ENCODE measurements at places on chromosomes 5 and 9.

- DNase-seq, result no peak
These were observed 114.7 kb downstream of the LPAR1 start for GRCh38 chr9:110923601-110924000.

DNA sequence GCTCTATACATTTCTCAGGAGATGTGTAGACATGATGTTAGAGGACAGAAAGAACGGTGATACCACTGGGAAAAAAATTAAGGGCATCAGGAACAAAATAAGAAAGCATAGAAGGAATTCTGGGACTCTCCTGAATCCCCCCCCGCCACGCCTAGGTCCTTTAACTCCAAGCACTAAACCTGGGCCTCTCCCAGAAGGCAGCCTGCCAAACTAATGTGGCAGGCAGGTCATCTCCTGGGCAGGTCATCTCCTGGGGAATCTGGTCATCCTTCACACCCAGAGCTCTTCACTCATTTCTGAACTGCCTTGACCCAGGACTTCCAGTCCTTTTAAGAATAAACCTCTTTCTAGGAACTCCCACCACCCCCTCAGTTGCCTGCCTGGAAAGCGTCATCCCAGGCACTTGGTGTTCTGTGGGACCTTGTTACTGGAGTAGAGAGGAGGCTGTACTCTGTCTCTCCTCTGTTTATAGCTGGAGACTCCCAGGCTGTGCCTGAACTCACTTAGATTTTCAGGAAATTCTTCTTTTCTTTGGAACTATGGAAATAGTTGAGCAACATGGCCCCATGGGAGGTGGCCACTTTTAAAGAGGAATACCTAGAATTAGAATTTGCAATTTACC is 24.1 kb downstream of the PSAT1 start:
- DNase-seq, result no peak

- no peak for DNase-seq
These were observed 74.1 kb upstream of the HSPA9 start for GRCh38 chr5:138649316-138649720.

GRCh38 chr5:78552729-78553342 is 95.7 kb downstream of the LHFPL2 start:
- no peak for DNase-seq

DNA sequence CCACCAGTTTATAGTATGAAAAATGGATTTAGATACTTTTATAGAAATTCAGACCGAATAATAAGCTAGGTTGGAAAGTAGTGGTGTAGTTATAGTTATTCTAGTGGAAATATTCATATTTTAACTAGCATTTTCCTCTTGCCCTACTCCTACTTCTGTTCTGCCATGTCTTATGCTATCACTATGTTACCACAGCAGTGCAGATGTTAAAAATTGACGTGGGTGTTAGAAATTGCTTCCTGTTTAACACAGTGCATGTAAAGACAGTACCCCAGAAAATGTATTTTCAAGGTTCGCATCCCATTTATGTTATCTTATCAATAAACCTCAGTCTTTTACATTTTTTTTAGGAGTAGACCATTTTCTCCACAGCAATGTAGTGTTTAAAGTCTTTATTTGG is 774.2 kb upstream of the CDH10 start:
- DNase-seq, result no peak

DNA sequence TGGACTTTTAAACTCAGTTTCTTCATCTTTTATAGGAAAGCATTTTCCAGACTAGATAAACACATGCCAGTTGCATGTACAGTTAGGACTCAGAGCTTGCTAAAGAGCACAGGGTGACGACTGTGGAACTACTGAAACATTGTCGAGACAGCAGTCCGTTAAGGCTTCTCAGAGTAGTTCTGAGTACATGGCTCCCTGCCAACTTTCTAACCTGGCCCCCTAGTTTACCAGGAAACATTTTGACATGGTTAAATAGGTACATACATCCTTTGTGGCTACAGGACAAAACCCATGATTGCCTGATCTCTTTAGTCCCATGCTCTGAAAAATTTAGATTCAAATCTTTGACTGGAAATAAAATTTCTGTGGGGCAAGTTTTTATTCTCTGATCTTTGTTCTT is 129.7 kb downstream of the SLF1 start:
- no peak for DNase-seq

DNA sequence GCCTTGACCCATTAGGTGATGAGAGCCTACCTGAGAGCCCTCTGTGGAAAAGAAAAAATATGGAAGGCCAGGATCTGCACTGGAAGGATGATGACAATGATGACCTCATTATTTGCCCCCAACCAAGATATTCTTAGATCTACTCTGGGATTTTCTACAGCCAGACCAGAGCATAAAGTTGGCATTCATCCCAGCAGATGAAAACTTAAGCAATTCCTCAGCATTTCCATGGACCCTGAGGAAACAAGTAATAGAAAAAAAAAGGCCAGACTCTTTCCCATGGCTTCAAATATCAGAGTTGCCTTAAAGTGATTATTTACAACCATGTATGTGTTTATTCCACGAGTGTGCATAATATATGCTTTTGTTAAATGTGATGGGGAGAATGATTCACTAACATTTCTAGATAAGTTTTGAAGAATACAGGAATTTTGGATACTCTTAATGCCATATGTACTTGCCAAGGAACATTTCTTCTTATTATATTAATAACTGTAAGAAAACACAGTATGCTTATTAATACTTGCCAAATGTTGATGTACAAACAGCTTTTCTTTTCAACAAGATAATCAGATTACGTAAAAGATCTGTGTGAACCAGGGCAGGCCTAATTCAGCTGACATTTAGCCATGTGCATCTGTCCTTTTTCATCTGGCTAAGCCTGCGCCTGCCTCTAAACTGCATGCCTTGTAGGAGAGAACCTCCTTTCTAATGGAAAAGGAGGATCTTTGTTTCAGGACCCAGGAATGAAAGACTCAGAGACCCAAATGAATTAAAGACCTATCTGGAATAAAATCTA is 94.8 kb downstream of the ARRDC3 start:
- no peak for DNase-seq

DNA sequence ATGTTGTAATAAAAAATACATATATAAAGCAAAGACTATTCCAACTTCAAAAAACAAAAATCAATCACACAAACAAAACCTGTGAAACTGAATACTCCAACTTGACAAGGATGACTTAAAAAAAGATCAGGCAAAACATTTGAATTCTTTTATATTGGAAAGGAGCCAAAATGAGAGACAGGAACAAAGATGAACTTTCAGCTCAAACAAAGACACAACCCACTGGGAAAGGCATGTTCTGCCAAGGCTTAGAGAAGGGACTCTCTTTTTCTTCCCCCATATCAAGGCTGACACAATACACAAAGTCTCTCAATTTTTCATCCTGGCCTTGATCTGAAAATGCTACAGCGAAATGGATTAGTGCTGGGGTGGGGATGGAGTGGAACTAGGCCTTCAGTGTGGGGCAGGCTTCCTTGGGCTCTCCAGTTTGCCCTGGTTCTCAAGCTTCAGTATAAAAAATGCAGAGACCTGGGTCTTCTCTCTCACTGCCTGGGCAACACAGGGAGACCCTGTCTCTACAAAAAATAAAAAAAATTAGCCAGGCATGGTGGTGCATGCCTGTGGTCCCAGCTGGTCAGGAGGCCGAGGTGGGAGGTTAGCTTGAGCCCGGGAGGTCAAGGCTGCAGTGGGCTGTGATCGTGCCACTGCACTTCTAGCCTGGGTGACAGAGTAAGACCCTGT is 11.6 kb upstream of the FAM169A start:
- no peak for DNase-seq

GRCh38 chr5:120465436-120465961 is 1.4 kb downstream of the PRR16 start:
- no peak for DNase-seq
